Karpas-422 (cell line): ENCODE measurements at places on chromosomes 16 and 17.

DNA sequence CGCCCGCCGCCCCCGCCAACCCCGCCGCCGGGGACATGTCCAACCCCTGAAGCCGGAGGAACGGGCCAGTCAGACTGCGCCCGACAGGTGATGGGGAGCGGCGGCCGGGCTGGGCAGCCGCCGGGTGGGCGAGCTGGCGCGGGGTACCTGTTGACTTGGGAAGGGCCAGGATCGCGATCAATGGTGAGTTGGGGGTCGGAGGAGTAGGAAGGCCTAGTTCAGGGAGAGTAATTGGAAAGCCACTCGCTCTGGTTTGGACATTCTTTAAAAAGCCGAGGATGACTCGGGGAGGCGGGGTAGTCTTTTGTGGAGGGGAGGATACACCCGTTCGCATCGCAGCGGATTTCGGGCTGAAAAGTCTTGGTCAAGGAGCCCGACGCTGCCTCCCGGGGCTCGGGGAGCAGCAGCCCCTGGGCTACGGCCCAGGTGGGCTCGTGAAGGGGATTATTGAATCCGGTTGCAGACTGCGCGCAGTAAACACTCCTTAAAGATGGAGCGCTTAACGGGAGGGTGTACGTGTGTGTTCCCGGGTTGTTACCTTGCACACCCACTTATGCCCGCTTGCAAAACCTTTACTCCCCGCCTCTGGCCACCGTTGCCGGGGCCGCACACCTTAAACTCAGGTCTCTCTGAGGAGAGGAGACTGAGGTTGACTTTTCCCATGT is 123.8 kb downstream of the GOSR1 start:
- DNase-seq, result peak; percentile 64

DNA sequence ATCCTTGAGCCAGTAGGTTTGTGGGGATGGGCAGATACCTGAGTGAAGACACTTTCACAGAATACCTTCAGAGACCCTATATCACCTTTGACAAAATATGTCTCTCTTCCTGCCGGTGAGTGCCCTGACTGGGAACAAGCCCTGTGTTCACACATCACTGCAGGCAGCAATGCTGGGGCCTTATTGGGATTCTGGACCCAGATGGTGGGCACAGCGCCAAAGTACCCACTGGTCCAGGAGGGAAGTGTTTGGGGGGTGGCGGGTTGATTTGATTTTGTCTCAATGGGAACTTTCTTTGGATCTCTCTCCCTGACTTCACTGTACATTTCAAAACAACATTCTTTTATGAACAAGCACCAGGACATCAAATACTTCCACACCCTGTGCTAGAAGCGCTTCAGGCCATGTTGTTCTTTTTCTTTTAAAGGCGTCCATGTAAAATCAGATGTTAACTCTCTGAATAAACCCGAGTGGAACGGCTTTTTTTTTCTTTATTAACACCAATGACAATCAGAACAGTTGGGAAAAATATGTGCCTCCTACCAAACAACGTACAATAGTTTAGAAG is 62.4 kb upstream of the AKTIP start:
- no peak for DNase-seq

DNA sequence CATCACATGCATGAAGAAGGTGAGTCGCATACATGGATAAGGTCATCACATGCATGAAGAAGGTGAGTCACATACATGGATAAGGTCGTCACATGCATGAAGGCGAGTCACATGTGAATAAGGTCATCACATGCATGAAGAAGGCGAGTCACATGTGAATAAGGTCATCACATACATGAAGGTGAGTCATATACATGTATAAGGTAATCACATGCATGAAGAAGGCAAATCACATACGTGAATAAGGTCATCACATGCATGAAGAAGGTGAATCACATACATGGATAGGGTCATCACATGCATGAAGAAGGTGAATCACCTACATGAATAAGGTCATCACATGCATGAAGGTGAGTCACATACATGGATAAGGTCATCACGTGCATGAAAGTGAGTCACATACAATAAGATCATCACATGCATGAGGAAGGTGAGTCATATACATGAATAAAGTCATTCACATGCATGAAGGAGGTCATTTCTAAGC is 105.1 kb upstream of the SDK2 start:
- DNase-seq, result no peak

DNA sequence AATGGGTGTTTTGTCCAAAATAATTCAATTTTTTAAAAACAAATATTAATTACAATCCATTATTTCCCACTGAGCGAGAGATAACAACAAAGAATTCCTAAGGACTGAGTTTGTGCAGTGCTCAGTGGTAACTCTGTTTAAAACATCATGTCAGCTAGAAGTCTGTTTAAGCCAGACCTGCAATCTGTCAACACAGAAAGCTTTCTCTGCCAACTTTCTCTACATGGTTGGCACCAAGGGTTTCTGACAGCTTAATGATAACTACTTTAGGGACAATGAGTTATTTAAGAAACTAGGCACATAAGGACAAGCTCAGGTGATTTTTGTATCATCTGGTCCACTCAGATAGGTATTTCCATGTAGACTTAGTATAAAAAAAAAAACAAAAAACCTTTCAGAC is 81.8 kb downstream of the WDR59 start:
- DNase-seq, result no peak

- no peak for DNase-seq
Observed at GRCh38 chr17:19781488-19782458, 33.7 kb upstream of the ALDH3A1 start.

GRCh38 chr17:63492940-63493339 is 16.1 kb downstream of the ACE start:
- no peak for DNase-seq

- DNase-seq, result no peak
Observed at GRCh38 chr17:2176499-2177169, 121.7 kb downstream of the HIC1 start.

- DNase-seq, result no peak
Observed at GRCh38 chr16:27813591-27813990, 249.9 kb downstream of the GSG1L start.

GRCh38 chr16:19281246-19281645 is 4.3 kb upstream of the CLEC19A start:
- DNase-seq, result no peak

DNA sequence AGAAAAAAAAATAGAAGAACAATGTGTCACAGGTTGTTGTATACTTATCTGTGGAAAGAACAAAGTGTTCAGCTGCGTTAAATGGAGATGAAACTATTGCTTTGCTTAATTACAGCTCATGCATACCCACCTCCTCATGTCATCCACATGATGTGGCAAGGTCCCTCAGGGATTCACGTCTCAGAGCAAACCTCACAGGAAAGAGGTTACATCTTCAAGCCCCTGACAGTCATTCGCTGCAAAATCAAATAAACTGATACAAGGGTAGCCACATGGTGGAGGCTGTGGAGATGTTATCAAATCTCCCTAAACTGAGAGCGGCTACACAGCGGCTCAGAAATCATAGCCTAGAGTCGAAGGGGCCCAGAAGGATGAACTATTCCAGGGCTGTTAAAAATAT is 21.1 kb downstream of the GINS3 start:
- peak; percentile 94 for DNase-seq

DNA sequence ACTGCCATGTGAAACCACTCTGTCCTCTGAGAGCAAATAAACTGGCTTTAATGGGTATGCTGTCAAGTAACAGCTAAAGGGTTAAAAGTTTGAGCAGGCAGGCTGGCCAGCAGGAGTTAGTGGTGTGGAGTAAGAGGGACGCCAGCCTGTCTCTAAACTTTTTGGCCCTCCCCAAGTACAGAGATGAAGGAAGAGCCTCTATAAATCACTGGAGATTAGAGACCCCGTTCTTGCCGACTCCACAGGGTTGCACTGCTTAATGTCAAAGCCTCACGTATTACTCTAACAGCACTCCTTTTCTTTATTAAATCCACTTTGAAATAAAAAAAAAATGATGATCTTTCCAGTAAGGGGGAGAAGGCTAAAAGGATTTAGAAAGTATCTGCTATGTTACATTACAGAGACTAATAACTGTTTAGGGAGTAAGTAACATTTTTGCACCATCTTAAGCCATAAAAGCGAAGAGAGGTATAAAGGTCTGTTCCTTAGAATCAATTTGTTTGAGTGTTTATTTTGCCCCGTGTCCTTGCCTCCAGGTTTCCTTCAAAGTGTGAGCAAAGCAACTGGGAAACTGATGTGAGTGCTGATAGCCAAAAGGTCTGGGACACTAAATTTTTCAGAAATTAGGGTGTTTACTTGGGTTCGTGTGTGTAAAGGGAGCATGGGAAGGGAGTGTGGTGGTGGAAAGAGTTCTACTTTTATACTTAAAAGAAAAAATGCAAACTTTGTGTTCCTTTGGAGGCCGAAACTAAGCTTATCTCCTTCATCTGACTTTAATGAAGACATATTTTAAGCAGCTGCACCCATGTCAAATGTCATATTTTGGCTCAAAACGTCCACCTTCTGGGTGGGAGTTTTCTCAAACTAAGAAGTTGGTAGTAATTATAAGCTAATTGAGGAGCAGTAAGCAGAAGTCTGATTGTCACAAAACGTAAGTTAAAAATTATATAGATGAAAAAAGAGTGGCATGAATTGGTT is 109.9 kb upstream of the TBX2 start:
- no peak for DNase-seq

GRCh38 chr17:79231766-79232287 is 157.2 kb downstream of the ENGASE start:
- no peak for DNase-seq

DNA sequence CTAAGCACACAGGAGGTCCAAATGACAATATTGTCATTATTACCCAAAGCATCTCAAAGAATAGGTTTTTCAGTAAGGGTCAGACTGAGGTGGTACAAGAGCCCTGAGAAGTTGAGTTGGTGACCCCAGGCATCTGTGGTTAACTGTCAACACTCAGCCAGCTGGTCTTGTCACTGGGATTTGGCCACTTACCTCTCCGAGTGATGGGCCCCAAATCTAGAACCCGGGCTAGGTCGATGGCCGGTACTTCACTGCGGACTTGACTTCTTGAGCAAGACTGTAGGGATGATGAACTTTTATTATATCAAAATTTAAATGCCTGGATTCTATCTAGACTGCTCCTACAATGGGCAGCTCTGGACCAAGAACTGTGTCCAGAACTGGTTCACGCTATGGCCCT is 11.5 kb downstream of the GP2 start:
- no peak for DNase-seq

DNA sequence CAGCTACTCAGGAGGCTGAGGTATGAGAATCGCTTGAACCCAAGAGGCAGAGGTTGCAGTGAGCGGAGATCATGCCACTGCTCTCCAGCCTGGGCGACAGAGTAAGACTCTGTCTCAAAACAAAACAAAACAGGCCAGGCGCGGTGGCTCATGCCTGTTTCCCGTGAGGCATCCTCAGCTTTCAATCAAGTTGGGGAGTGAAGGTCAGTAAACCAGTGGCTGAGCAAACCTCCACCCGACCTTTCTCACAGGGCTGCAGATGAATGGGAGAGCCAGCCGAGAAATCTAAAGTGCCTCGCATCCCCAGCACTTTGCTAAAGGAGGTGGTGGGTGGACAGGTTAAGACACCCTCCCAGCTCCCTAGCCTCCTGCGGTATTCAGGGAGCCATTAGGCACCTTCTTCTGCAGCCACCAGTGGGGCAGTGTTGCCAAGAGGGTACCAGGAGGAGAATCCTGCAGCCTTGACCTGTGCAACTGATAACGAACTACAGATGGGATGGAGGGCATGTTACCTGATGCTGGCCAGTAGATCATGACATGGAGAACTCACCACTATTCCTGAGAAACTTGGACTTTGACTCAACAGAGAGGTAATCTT is 59.0 kb downstream of the KPNA2 start:
- no peak for DNase-seq

DNA sequence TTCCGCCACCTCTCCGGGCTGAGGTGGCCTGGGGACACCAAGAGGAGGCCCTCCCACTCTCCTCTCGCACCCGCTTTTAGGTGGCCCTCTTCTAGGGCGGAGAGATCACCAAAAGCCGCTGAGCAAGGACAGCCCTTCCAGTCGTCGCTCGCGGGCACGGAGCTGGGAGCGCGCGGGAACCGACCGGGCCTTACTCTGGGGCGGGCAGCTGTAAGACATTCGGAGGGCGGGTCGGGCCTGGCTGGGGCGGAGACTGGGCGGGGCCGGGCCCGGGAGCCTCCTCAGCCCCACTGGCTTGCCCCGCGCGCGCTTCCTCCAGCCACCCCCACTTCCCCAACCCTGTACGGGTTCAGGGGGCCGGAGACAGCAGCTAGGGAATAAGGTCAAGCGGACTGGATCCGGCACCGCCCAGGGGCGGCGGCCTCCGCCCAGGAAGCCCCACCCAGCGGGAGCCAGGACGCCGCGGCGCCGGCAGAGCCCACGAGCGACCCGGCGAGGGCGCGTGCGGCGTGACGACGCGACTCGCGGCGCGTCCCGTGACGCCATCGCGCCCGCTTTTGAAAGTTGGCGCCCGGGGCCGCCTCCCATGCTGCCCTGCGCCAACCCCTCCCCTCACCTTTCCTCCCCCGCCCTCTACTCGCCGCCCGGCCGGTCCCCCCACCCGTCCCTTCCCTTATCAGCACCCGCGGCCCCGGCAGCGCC is 351 bp upstream of the CTCF start:
- peak; percentile 99 for DNase-seq

DNA sequence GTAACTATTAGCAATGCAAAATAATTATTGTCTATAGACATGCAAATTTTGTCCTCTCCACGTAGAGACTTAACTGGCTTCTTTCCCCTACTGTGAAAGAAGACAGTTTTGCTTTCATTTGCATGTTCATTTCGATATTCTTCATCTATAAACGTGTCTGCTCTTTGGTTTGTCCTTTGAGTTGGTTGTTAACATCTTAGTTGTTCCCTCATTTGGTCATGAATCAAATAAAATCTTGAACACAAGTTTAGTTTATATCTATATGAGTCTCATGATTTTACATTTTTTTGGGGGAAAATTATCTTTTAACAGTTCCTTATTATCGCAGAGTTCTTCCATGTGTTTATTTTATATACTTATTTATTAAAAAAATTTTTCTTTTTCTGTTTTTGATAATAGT is 214.4 kb downstream of the UTP18 start:
- DNase-seq, result no peak

DNA sequence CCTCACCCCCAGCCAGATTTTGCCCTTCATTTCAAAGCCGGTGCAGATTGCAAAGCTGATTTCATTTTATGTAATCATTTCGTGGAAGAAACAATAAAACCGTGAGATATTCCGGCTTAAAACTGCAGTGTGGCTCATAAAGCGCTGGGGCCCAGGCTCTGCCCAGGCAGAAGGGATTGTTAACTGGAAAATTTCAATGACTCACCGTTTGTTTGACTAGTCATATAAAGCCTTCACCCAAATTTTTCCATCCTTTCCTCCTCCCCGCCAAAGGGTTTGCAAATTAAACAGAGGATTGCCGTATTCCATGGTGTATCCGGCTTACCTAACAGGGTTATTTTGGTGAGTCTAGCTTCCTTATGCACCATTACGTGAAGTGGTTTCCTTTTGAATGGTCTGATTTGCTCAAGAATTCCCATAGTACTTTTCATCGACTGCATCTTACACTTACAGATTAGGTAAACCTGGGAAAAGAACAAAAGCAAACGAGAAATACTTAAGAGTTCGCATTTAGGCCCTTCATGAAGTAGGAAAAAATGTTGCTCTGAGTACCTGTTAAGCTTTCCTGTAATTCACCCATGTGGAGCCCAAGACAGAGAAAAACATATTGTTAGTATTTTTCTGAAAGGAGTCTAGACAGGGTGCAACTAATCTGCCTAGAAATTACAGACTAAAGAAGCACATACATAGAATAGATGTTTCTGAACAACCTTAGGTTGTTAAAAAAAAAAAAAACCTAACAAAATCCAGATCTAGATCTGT is 949 bp upstream of the GSPT1 start:
- peak; percentile 34 for DNase-seq
